ENCODE measurements at places on chromosomes 3 and 15. TPM values are rescaled to one million over a fixed set of nuclear protein-coding genes. Genes with fewer than 3 reads are reported as not detected.

GRCh38 chr3:142652826-142653292, 56.7 kb downstream of the PLS1 start:
- H3K36me3 ChIP-seq = peaks cover 3% of the 10 kb centered on the region
- peaks cover 12% of the 10 kb centered on the region for H3K4me1 ChIP-seq
- H3K4me3 ChIP-seq = no peak overlapping the region
- no peak overlapping the region for H3K27ac ChIP-seq
- DNase-seq = no peak

PLA2G4D gene
- total RNA-seq = not detected

DNA sequence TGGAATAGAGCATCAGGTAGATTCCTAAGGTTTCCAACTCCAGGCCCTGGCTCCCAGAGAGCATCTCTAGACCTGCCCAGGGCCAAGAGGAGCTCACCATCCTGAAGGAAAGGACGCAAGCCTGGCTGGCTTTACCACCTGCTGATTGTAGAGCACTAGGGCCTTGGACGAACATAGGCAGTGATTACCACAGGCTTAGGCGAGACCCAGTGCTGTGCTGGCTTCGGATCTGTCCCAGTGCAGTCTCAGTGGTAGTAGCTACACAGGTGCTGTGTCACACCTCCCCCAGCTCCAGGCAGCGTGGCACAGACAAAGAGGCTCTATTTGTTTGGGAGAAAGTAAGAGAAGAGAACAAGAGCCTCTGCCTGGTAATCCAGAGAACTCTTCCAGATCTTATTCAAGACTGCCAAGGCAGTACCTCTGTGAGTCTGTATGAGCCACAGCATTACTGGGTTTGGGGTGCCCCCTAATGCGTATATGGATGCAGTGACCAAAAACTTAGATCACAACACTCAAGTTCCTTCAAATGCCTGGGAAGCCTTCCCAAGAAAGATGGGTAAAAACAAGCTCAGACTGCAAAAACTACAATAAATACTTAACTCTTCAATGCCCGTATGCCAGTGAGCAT, 25.4 kb downstream of the ISG20 start:
- H3K27me3 ChIP-seq = peaks cover 13% of the 10 kb centered on the region
- DNase-seq = no peak
- H3K4me3 ChIP-seq = no peak overlapping the region
- peaks cover 2% of the 10 kb centered on the region for H3K36me3 ChIP-seq

GRCh38 chr3:38119248-38119544, 17.7 kb downstream of the ACAA1 start:
- no peak for DNase-seq
- H3K36me3 ChIP-seq = peaks cover 6% of the 10 kb centered on the region
- no peaks in the 10 kb centered on the region for H3K4me1 ChIP-seq
- no peak overlapping the region for H3K27ac ChIP-seq

GRCh38 chr15:56964182-56964581, 45.7 kb downstream of the TCF12 start:
- no peak for DNase-seq
- no peak overlapping the region for H3K27ac ChIP-seq
- H3K27me3 ChIP-seq = no peaks in the 10 kb centered on the region
- H3K36me3 ChIP-seq = no peaks in the 10 kb centered on the region
- peaks cover 47% of the 10 kb centered on the region for H3K4me1 ChIP-seq

DNA sequence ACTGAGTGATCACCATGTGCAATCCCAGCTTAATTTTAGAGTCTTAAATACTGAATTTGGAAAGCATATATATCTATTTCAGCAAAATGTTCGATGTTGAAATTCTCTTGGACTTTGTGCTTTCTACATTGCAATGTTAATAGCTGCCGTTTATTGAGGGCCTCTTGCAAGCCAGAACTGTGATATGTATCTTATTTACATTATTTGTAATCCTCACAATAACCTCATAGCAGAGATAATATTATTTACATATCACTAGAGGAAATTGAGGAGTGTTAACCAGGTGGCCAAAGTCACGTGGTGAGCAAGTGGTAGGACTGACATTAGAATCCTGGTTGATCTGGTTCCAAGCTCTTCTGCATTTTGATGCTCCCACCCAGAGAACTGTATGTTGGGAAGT, 254.1 kb downstream of the SLC9A9 start:
- H3K27me3 ChIP-seq = peaks cover 5% of the 10 kb centered on the region
- H3K36me3 ChIP-seq = no peaks in the 10 kb centered on the region
- no peak overlapping the region for H3K4me3 ChIP-seq
- DNase-seq = no peak
- no peak overlapping the region for H3K27ac ChIP-seq

SNX33 gene
- total RNA-seq = 22.2 TPM

TUSC7 gene
- total RNA-seq = not detected

DNA sequence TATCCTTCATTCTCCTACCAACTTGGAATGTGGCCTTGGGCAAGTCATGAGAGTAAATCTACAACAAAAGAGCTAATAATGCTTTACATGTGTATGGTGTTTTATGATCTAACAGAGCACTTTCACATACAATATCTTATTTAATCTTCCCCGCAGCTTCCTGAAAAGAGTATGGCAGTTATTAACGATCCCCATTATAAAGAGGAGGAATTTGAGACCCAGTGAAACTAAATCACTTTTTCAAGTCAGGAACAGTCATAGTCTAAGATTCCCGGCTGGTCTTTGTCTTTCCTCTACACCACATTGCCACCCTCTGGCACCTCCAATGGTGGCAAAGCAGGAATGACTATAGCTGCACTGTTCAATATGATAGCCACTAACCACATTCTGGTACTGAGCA, 69.7 kb upstream of the CMSS1 start:
- H3K27me3 ChIP-seq = no peaks in the 10 kb centered on the region
- H3K4me3 ChIP-seq = no peak overlapping the region
- H3K4me1 ChIP-seq = no peaks in the 10 kb centered on the region
- no peak overlapping the region for H3K27ac ChIP-seq
- H3K36me3 ChIP-seq = no peaks in the 10 kb centered on the region

GRCh38 chr3:181626036-181626435, 85.7 kb upstream of the SOX2 start:
- DNase-seq = no peak
- no peak overlapping the region for H3K27ac ChIP-seq
- no peak overlapping the region for H3K4me3 ChIP-seq
- H3K36me3 ChIP-seq = no peaks in the 10 kb centered on the region
- peaks cover 34% of the 10 kb centered on the region for H3K4me1 ChIP-seq

DNA sequence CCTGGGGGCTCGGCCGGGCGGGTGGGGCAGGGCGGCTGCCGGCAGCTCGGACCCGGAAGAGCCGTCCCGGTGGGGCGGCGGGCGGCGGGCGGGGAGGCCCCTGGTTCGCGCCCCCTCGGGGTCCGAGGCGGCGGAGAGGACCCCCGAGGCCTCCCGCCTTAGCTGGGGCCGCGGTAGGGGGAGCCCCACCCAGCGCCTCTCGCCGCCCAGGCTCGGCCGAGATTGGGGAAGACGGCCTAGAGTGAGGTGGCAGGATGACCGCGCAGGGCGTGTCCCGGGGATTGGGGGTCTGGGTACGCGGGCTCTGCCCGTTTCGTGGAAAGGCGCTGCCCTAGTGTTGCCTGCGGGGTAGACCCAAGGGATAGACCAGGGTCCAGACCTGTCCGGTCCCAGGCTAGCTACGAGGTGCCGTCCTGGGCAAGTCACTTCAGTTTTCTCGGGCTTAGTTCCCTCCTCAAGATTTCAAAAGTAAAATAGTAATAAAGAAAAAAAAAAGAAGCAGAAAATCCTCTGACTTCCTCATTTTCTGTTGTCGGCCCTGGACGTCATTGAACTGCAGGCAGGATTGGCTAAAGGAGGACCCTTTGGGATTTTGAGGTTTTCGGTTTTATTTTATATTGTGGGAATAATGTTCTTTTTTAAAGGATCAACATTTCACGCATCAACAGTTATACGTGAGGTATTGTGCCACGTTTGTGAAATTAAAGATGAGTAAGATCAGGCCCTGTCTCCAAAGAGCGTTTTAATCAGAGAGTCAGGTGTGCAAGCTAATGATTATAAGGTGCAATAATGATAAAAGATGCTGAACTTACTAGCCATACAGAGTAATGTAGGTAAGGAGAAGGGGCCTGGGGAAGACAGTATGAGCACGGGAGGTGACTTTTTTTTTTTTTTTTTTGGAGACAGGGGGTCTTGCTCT, 679 bp downstream of the IQGAP1 start:
- peaks cover 3% of the 10 kb centered on the region for H3K36me3 ChIP-seq
- peak overlapping the region; percentile 89 for H3K4me3 ChIP-seq

DNA sequence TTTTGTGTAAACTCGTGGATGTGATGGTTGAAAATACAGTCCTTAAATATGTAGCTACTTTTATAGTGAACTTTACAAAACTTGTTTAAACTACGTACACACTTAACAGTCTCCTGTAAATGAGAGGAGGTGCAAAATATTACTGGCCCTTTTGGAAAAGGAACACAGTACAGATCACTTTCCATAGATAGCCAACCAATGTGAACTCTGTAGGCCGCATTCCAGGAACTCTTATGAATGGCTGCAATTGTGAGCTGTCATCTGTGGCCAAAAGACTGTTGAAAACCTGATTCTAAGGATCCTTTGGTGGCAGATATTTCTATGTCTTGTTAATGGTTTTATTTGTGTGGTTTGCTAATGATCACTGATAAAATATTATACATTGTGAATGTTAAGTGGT, 6.2 kb downstream of the TSC22D2 start:
- H3K27me3 ChIP-seq = no peaks in the 10 kb centered on the region
- peaks cover 64% of the 10 kb centered on the region for H3K4me1 ChIP-seq
- peak overlapping the region; percentile 84 for H3K4me3 ChIP-seq
- H3K36me3 ChIP-seq = no peaks in the 10 kb centered on the region
- no peak overlapping the region for H3K27ac ChIP-seq
- DNase-seq = no peak
